ENCODE measurements at places on chromosomes 4 and X.

DNA sequence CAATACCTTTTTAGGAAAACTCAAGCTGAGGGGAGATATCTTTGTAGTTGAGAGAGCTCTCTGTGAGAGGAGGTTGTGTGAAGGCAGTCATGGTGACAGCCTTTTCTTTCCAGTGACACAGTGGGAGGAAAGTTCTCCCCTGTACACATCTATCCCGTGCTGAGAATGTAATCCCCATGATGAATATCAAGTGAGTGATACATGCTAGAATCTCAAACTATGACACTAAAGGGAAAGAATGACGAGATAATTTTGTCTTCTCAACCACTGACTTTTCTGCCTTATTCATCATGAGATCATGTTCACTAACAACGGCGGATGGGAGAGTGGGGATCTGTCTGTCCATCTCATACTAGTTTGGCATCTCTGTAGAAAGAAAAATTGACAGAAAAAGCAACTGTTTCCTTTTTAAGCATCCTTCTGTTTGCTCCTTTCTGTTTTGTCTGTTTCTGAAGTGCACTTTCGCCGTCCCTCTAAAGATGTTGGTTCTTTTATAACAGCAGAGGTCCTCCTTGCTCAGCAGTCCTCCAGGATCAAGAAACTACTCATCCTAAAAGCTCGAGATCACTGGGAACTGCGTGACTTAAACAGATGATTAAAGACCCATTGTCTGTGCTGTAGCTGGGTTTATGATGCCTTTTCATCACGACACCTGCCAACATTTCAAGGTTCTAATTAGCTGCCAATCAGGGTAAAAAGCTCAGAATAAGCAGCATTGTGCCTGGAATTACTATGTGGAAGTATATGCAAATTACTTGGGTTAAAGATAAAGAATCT lies 137.6 kb downstream of the DCK start:
- DNase-seq: no peak

- DNase-seq: no peak
These were observed 261.6 kb upstream of the ANKRD50 start for GRCh38 chr4:124974152-124974551.

- DNase-seq: no peak
These were observed 11.5 kb downstream of the PPP2R2C start for GRCh38 chr4:6460876-6461275.

GRCh38 chr4:74475091-74475800 lies 30.3 kb downstream of the AREG start:
- DNase-seq: no peak

DNA sequence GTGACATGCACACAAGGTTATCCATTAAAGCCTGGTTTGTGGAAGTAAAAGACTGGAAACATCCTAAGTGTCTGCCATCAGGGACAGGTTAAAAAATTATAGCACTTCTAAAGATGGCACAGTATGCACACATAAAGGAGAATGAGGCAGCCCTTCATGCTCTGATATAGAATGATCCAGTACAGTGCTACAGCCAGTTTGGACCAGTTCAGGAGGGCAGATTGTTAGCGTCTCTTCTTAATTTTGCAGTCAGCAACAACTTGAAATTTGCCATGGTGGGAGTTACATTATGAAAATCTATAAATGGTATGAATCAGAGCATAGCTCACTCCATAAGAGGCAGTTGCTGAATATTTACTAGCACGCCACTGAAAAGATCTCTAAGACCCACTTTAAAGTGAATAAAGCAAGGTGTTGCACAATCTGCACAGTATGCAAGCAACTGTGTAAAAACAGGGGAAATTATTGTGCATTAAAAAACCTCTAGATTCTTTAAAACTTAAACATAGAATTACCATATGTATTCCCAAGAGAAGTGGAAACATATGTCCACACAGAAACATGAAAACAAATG lies 20.3 kb upstream of the SOD3 start:
- DNase-seq: no peak

- no peak for DNase-seq
These were observed 75.4 kb downstream of the ZAR1 start for GRCh38 chr4:48565362-48566033.

DNA sequence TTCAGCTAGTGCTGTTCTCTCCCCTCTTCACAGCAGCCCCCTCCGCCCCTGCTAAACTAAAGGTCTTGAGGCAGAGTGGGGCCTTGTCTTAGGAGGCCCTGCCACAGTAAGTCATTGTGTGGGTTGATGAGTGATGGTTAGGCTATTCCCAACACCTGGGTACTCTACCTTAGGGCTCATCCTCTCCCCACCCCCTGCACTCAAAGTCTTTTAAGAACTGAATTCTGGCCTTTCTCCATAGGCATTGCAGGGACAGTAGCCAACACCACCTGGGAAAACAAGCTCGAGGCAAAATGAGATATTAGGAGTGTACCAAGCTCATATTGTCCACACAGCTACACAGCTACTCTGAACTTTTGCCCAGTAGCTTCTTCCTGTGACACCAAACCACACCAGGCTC lies 42.5 kb downstream of the RAB40AL start:
- no peak for DNase-seq

- no peak for DNase-seq
These were observed 127.9 kb upstream of the AMOT start for GRCh38 chrX:112968351-112969133.

DNA sequence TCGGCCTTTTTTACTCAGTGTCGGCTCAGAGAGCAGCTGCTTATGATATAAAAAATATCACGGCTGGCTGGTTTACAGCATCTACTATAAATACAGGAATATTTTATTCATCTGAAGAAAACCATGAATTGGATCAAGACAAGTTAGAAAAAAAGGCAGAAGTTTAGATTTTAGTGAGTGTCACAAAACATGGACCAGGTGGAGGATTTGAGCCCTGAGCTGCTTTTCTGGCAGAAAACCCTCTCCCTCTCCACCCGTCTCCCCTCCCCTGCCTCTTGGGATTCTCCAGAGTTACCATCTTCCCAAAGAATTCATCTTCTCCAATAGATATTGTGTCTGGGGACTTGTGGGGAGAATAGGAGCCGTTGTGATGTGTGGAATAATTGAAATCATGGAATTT lies 142.8 kb upstream of the RAI2 start:
- DNase-seq: no peak

DNA sequence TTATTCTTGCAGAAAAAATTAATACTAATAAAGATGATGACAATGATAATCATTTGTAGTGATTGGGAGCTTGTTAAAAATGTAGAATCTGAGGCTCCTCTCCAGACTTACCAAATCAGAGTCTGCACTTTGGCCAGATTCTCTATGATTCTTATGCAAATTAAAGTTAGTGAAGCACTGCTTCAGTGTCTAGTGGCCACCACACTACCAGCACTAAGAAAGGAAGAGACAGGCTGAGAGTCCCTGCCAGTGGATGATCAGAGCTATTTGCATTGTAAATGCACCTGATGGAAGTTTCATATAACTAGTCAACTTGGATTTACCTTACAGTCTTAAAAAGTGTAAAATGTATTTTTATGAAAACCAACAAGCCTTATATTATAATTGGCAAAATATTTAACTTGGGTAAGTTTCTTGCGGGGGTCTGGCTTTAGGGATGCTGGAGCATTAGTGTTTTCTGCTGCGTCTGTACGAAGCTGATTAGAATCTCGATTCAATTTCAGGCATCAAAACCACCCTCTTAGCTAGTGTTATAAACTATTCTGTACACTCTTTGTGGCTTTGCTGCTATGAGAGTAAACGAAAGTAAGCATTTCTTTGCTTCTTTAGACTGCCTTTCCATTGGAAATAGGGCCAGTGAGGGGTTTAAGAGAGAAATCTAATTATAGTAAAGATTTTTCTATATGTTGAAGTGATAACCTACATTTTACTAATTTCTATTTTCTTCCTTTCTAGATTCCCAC lies 114.1 kb downstream of the TLL1 start:
- no peak for DNase-seq

DNA sequence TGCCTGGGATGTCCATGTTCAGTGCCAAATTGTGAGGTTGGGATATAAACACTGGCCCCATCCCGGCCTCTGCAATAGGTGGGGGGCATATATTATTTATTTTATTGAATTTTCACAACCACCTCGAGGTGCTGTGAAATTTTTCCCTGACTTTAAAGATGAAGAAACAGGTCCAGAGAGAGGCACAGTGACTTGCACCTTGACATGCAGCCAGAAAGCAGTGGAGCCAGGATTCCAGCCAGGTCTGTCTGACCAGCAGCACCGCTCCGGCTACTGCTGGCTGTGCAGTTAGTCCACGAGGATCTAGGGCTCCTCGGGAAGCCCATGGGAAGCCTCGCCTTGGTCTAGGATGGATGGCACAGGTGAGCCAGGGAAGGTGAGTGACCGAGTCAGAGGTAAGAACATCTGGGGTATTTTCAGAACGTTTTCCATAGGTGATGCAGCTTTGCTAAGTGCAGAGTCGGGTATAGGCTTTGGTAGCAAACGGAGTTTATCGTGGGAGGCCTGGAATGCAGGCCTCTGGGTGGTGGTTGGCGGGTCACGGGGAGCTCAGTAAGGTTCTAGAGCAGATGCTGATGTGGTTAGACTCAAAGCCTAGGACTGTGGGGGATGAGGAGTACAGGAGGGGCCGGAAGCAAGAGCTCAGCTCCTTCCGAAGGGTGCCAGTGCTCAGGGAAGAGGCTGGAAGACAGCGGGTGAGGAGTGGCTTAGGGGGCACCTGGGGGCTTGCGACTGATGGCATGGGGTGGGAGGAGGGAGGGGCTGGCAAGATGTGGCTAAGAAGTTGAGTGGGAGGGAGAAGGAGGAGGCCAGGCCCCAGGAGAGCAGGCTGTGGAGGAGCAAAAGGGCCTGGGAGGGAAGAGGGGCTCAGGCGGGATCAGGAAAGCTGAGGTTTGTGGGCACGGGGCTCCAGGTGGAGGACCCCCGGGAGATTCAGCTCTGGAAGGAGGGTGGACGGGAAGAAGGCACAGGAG lies 107.7 kb upstream of the LRPAP1 start:
- no peak for DNase-seq

DNA sequence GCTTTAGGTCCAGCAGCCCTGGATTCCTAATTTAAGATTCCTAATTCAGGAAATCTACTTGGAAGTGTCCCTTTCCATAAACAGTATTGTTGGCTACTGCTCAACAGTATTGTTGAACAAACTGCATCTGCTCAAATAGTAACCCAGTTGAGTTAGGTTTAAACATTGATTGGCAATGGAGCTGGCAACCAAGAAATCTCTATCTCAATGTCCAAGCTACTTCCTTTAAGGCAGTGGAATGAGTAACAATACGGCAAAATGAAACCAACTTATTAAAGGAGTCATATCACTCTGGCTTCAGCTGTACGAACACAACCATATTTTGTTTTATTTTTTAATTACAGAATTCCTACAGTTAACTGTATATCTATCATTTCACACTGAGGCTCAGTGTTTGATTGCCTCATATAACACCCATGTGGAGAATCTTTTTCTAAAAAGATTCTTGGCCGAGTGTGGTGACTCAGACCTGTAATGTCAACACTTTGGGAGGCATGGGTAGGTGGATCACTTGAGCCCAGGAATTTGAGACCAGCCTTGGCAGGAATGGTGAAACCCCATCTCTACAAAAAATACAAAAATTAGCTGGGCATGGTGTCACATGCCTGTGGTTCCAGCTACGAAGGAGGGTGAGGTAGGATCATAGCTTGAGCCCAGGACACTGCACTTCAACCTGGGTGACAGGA lies 71.7 kb upstream of the IL13RA1 start:
- no peak for DNase-seq

- no peak for DNase-seq
These were observed 107.3 kb upstream of the PABPC4L start for GRCh38 chr4:134308910-134309309.

DNA sequence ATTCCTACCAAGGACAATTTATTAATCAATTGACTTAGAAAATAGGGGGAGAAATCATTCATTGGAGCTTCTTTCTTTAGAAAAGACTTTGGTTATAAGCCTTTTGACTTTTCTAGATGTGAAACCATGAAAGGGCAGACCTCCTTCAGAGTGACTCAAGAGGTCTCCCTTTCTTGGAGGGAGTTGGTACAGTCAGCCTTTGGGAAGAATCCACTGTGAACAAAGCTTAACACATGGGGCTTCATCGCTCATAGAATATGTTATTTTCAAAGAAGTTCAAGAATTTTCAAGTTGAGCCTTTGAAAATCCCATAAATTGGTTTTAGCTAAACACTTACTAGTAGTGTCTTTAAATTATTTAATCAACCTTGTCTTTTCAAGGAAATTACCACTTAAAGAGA lies 28.0 kb downstream of the RIPPLY1 start:
- no peak for DNase-seq

DNA sequence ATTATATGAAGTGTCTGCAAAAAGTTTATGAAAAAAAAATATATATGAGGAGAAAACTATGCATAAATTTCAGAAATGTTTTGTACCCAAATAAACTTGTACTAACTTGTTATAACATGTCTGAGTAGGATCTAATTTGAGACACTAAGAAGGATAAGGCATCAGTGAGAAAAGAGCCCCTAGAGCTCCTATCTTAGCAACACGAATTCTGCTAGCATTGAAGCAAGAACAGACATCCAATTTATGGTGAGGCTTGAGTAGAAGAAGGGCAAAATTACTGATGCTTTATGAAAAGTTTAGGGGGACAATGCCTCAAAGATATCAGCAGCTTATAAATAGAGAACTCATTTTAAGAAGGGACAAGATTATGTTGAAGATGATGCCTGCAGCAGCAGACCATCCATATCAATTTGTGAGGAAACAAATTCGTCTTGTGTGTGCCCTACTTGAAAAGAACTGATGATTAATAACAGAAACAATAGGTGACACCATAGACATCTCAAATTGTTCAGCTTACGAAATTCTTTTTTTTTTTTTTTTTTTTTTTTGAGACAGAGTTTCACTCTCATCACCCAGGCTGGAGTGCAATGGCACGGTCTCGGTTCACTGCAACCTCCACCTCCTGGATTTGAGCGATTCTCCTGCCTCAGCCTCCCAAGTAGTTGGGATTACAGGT lies 35.7 kb upstream of the ADAM29 start:
- DNase-seq: no peak

DNA sequence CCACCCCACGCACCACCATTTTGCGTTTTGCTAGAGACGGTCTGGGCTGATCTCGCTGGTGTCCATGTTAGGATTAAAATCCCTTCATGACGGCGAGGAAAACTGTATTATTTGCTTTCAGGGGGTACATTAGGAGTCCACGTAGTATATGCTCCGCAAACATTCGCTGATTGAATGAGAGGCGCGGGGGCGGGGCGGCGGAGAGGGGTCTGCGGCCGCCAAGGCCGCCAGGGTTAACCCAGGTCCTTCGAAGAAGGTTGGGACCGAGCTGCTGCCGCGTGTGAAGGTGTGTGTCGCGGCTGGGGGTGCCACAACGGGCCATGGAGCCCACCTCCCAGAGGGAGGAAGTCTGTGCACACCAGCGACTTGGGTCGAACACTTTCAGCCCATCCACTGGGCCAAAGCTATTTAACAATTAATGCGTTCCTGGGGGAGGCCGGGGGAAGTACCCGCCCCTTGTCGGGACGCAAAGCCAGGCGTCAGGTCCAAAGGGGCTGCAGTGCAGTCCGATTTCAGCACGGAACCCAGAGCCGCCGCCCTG lies 6.4 kb upstream of the PITX2 start:
- DNase-seq: no peak

DNA sequence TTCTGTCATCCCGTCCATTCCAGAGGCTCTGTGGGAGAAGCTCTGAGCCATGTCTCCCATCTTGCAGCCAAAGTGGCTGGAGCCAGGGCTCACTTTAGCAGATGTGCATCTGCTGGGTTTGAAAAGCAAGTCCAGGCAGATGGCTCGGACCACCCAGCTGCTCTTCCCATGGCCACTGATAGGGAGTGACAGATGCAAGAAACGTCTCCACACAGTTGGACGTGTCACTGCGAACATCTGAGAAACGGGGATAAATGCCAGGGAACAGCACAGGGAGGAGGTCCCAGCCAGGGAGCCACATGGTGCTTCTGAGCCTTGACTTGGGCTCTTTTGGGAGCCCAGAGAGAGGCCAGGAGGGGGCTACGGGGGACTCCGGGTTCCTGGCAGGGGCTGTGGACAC lies 242.3 kb downstream of the AFAP1 start:
- no peak for DNase-seq
